Myometrial cell (primary cell): ENCODE measurements at places on chromosomes 13 and 19. TPM values are rescaled to one million over a fixed set of nuclear protein-coding genes. Genes with fewer than 3 reads are reported as not detected.

The NLRP11 gene
- not detected in 2 replicates for total RNA-seq

The ZNF443 gene
- total RNA-seq: under 0.01 and 0.35 TPM in 2 replicates

The CEACAM3 gene
- not detected in 2 replicates for total RNA-seq

The KIR3DL1 gene
- not detected in 2 replicates for total RNA-seq

The RNF113B gene
- not detected in 2 replicates for total RNA-seq

The LAIR1 gene
- not detected in 2 replicates for total RNA-seq

The ZNF567 gene
- total RNA-seq: 2.5 and 13.0 TPM in 2 replicates
